ENCODE measurements at places on chromosomes 3 and 15.

DNA sequence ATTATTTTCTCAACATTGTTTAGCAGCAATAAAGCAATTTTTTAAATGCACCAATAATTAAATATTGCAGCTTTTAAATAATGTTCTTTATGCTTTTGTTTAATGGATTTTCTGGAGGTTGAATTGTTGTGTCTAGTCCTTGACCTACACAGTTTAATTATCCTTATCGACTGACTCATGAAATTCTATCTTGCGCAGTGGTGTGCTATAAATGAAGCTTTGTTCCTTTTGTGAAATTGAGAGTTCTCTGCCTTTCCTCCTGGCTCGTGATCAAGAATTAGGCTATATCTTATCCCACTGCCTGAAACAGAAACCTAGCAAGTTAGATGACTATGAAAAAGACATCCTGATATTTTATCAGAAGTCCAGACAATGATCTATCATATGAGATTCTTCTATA lies 37.0 kb upstream of the PIK3R4 start:
- peak; percentile 88 for DNase-seq

- no peak for DNase-seq
Measured at GRCh38 chr3:55549177-55549576, 62.1 kb upstream of the WNT5A start.

DNA sequence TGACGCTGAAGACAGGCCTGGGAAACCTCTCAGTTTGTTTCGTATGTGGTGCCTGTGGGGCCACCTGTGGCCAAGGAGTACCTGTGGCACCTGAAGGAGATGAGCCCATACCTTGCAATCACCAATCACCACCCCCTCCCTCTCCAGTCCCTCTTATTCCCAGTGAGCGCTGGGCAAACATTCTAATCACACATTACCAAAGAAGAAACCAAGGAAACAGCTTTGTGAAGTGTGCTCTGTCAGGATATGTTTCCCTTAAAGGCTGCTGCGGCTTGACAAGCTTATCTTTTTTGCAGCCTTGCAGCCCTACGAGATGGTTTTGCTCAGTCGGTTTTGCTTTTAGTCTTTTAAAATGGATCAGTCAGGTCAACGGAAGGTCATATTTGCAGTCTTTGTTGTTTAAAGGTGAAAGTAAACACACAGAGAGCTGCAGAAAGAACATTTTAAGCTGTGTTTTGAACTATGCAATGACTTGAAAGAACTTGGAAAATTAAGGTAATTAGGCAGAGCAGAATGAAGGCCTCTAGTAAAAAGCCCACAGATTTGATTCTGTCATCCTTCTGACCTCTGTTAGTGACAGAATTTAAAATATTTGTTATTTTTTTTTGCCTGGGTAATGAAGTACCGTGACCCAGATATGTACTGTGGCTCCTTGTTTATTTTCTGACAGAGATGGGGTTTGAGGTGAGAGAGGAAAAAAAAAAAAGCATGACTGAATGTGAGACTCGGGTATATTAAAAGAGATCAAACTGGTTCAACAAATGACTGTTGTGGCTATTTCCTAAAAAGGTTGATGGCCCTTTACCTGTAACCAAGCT lies 461.4 kb downstream of the NSUN3 start:
- no peak for DNase-seq

GRCh38 chr3:193297421-193297820 lies 56.4 kb downstream of the PLAAT1 start:
- DNase-seq: no peak

DNA sequence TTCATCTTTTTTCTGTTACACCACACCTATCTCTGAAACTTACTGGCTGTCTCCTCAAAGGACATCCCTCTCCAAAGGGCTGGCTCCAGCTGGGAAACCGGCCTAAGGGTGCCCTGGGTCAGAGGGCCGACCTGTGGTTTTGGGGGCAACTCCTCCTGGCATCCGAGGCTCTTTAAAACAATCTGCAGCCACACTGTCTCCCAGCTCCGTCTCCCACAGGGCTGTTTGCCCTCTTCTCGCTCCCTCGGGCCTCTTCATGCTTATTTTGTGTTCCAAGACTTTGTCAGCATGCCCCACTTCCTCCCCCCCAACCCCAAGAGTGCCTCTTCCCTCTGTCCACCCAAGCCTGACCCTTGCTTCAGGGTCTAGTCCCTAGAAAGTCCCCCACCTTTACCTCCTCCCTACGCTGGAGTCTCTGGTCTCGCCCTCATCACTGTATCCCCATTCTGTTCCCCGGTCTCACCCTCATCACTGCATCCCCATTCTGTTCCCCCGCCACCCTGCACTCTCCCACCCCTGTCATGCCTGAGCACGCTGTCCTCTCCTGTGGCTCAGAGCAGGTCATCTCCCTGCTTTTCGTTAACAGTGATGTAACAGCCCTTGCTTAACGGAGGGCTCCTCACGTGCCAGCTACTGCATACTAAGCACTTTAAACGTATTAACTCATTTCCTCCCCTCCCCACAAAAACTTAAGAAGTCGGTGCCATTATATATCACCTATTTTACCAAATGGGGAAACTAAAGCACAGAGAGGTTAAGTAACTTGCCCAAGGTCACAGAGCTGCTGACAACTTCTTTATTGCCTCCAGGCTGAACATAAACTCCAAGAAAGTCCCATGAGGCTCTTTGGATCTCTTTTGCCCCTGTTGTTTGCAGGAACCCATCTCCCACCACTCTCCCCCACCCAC lies 1.1 kb upstream of the CSK start:
- DNase-seq: no peak

DNA sequence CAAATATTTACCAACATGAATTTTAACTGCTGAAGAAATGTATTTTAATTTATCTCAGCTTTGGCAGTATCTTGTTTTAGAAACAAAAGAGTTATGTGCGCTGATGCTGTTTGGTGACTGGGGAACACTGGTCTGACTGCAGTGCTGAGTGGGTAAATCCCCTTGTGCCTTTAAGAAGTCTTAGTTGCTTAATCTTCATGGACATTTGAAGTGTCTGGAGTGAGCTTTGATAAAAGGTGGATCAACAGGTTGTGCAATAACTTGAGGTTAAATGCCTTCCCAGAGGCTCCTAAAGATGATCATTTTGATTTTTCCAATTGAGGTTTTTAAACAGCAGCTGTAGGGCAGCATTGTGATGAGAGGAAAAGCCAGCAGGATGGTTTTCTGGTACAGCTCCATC lies 68.7 kb downstream of the TP63 start:
- DNase-seq: no peak

GRCh38 chr15:63430766-63431451 lies 49.3 kb upstream of the CA12 start:
- no peak for DNase-seq

- DNase-seq: no peak
Measured at GRCh38 chr3:111548092-111548491, 6.1 kb downstream of the CD96 start.

GRCh38 chr15:69818529-69818928 lies 279.2 kb downstream of the TLE3 start:
- DNase-seq: no peak

- no peak for DNase-seq
Measured at GRCh38 chr3:171691485-171691884, 118.8 kb downstream of the PLD1 start.

DNA sequence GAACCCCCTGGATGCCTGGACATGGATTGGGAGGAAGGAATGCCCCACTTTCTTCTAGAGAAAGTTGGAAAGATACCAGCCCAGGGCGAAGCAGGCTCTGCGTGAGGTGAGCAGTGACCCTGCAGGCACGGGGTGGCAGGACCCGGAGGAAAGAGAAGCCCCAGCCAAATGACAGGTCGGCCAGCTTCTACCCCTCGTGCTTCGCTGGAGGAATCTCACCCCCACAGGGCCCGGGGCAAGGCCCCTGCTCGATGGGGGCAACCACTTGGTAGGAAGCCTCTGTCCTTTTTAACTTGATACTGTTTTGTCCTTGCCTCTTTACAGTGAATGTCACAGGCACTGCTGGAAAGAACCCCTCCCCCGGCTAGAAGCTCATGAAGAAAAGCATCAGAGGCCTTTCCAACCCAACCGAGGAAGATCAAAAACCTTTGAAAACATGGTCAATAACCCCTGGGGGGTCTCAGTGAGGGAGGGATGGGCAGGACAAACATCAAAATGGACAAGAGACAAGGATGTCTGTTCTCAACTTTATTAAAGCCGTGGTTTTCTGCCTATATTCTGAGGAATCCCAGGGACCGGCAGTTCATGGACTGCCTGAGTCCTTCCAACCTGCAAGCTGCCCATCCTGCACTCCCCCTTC lies 54.4 kb downstream of the SH3BP5 start:
- no peak for DNase-seq

DNA sequence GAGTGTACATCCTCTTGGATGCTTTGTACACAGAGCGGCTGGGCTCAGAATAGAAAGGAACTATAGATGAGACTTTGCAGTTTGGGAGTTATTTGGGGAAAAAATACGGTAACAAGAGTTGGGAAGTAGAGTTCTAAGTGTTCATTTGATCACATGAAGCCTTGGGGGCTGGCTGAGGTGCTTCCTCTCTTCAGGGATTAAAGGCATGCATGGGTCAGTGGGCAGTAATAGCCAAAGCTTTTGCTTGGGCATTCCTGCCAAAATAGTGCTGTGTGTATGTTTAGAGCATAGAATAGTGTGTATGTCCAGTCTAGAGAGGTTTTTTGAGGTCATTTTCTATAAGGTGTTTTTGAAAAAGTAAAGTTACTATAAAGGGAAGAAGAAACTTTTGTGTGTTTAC lies 12.8 kb downstream of the AKAP13 start:
- no peak for DNase-seq

DNA sequence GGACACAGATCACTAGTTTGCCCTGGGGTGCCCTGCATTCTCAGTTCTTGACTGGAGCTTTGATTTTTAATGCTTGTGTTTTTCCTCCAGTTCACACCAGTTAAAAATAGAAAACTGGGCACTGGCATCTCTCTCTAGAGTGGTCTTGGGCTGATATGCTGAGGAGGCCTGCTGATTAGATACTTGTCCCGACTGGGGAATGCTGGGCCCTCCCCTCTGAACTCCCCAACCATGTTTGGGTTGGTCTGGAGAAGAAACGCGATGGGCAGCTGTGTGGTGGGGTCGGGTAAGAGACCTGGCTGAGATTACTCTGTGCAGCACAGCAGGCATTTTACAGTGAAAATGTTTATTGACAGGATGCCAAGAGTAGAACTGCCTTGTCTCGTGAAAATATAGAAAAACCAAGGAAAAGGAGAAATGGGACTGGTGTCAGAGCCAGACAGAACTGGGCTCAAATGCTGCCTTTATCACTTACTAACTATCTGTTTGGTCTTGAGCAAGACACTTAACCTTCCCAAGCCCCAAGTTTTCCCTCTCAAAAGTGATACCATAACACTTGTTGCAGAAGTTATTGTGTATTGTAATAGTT lies 1.6 kb upstream of the ACTC1 start:
- DNase-seq: no peak

DNA sequence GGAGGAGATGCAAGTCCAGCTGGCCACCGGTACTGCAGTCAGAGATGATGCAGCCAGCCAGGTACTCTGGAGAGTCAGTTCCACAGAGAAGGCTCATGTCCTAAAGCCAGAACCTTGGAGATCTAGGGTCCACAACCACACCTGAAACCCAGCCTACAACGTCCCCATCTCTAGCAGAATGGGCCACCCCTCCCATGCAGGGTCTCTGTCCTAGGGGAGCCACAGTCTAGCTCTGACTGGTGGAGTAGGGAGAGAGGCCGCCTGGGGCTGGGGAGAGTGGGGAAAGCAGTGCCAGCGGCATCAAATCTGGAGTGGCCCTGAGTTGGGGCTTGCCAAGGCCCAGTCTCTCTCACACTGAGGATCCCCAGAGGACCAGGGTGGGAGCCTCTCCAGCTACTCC lies 43.5 kb downstream of the PTH1R start:
- no peak for DNase-seq

DNA sequence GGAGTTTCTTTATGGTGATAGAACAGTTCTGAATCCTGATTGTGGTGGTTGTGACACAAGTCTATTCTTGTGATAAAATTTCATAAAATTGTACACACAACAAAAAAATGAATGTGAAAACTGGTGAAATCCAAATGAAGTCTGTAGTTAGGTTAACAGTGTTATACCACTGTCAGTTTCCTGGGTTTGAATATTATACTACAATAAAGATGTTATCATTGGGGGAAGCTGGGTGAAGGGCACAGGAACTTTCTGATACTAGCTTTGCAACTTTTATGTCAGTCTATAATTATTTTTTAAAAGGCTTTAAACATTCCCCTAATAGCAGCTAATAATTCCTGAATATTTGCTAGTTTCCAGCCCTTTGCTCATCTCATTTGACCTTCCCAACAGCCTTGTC lies 319.8 kb downstream of the LRTM1 start:
- DNase-seq: no peak

- no peak for DNase-seq
Measured at GRCh38 chr3:58829321-58830000, 162.9 kb upstream of the FAM3D start.

DNA sequence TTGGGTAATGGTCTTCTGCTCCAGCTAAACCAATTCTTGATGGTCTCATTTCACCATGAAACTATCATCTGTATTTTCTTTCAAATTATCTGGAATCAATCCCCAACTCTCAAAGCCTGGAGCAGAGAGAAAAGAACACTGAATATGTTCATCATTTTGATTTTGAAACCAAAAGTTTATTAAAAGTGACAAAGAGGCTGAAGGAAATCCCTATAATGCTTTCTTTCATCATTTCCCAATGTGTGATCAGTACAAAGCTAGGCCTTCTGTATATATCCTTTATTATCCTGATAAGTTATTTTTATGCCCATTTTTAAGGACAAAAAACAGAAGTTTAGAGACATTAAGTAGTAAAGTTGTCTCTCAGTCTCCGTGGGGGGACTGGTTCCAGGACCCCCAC lies 50.1 kb upstream of the MBNL1 start:
- DNase-seq: no peak

- DNase-seq: no peak
Measured at GRCh38 chr3:171142985-171143384, 116.5 kb upstream of the SLC2A2 start.

DNA sequence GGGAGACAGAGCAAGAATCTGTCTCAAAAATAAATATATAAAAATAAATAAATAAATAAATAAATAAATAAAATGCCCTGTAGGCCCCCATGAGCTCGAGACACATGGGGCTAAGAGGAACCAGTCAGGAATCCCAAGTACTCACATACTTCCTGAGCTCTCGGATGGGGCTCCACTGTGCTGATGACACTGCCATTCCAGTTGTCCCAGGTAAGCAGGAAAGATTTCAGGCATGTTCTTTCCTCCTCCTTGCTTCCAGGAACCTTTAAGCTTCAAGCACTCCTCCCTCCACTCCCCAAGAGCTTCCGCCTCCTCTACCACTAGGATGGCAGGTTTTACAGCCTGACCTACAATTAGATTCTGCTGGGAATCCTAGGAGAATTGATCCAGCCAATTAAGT lies 113.4 kb downstream of the SLC49A4 start:
- DNase-seq: no peak

DNA sequence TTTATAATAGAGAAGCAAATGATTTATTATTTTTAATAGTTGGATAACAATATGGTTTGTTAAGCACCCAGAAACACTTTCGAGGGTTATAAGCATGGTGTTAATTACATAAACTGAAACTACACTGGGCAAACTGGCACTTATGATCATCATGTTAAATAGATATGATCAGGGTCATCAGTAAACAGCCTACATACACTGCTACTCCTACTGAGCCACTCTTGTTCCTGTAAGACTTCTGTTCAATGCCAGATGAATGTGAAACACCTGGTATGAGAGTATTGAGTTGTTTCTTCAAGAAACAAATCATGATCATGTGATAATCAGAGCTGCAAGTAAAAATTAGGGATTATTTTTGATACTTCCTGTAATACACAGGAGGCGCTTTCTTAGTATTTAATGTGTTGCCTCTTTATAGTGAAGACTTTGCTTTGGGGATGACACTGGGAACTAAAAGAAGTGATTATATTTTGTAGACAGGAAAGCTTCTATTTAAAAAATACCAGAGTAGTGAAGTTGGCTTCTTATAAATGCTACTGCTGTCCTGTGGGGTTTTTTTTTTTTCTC lies 32.3 kb upstream of the UTS2B start:
- DNase-seq: peak; percentile 79

Measured in foreskin melanocyte (primary cell).